ENCODE measurements at places on chromosomes 11 and 22.

- DNase-seq: no peak
Observed at GRCh38 chr11:85525686-85526085, 101.5 kb downstream of the DLG2 start.

DNA sequence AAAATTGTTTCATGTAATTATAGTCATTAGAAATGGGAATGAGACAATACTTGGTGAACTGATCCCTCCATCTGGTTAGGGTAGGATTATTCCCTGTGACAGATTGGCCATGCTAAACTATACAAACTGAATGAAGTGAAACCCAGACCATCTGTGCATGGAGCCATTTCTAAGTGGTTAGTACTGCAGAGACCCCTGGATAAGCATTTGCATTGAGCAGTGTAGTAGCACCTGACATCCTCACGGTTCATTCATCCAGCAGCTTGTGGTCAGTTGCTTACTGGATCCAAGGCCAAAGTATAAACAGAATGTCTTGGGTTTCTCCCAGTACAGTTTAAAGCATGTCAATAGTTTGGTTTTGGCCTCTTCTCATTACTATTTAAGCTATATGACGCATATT is 93.8 kb upstream of the ARHGAP42 start:
- DNase-seq: no peak

GRCh38 chr11:98365190-98365589 is 655.6 kb upstream of the CNTN5 start:
- no peak for DNase-seq

- DNase-seq: no peak
Observed at GRCh38 chr11:2770761-2771301, 71.0 kb upstream of the KCNQ1OT1 start.

GRCh38 chr11:86249307-86250098 is 5.0 kb downstream of the EED start:
- DNase-seq: no peak

DNA sequence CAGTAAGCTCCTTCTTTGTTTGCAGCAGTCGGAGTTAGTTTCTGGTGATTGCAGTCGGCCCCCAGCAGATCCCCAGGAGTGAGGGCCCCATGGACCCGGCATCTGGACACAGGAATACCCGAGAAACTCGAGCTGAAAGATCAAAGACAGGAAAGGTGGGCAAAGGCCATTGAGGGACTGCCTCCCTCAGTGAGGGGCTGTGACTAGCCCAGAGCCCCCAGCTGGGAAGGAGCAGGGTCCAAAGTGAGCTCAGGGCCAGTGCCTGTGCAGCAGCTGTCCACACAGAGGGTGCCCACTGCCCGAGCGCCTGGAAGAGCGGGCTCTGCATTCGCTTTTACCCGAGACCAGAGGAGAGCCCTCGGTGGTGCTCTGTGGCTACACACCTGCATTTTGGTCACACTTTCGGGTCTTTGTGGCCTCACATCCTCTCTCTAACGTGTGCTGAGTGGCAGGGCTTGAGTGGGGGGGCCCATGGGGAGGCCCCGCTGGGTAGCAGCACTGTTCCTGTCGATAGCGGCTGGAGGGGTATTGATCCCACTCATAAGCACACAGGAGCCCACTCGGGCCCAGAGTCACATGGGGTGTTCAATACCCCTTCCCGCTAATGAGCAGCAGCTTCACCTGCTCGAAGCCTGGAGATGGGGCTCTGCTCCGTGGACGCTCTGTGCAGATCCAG is 532.9 kb downstream of the TBC1D22A start:
- DNase-seq: no peak
